Smooth muscle cell of the pulmonary artery (primary cell): ENCODE measurements at places on chromosomes 7 and 10. TPM values are rescaled to one million over a fixed set of nuclear protein-coding genes. Genes with fewer than 3 reads are reported as not detected.

Gene LRRC17
- 65.6 and 103 TPM in 2 replicates for total RNA-seq

Gene TMEM270
- not detected in 2 replicates for total RNA-seq

Gene NEUROD6
- not detected in 2 replicates for total RNA-seq

Gene NRP1
- 335 and 528 TPM in 2 replicates for total RNA-seq

Gene WEE2
- not detected in 2 replicates for total RNA-seq

Gene COL13A1
- 5.0 and 38.9 TPM in 2 replicates for total RNA-seq

Gene OPTN
- total RNA-seq, result 107 and 108 TPM in 2 replicates

Gene INMT
- 12.0 and 13.1 TPM in 2 replicates for total RNA-seq

Gene LRRC18
- not detected in 2 replicates for total RNA-seq

Gene SLC26A3
- not detected in 2 replicates for total RNA-seq

Gene KAZALD1
- 26.8 and 29.1 TPM in 2 replicates for total RNA-seq

Gene ALOX5
- total RNA-seq, result not detected in 2 replicates

Gene KLF14
- total RNA-seq, result not detected in 2 replicates

Gene EBLN1
- not detected in 2 replicates for total RNA-seq

Gene ASAH2
- 0.53 and 3.2 TPM in 2 replicates for total RNA-seq

Gene TYW1B
- total RNA-seq, result 1.5 and 3.7 TPM in 2 replicates

Gene KCNH2
- total RNA-seq, result 0.13 and 0.79 TPM in 2 replicates

Gene EN2
- total RNA-seq, result not detected in 2 replicates

Gene SPDYE2
- total RNA-seq, result not detected in 2 replicates

Gene GGCT
- 17.1 and 17.7 TPM in 2 replicates for total RNA-seq

Gene HOXA4
- 0.59 and 2.0 TPM in 2 replicates for total RNA-seq
